ENCODE measurements at places on chromosomes 13 and 19. TPM values are rescaled to one million over a fixed set of nuclear protein-coding genes. Genes with fewer than 3 reads are reported as not detected.

EXOC3L2 gene
- total RNA-seq, result 0.46 TPM

KLK14 gene
- total RNA-seq, result not detected

UNC13A gene
- total RNA-seq, result 0.14 TPM

TSSK6 gene
- total RNA-seq, result 0.79 TPM

SPIB gene
- not detected for total RNA-seq

LILRA5 gene
- not detected for total RNA-seq

PSG11 gene
- not detected for total RNA-seq

PDE4C gene
- not detected for total RNA-seq

MAST1 gene
- total RNA-seq, result 0.23 TPM
